ENCODE measurements at places on chromosomes 3 and 15.

DNA sequence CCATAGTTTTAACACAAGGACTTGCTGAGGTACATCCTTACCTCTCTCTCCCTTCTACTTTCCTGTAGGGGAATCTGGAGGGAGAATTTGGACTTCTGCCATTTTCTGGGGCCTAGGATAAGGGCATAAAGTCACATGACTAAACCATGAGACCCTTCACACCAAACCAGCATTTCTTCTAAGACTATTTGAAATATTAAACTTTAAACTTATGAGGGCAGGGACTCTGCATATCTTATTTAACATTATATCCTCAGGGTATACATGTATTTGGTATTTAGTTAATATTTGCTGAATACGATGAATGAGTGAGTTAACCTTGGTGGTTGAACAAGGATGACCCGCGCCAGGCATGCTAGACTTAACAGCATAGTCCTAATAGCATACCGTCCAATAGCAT, 63.4 kb downstream of the USP13 start:
- DNase-seq = no peak

DNA sequence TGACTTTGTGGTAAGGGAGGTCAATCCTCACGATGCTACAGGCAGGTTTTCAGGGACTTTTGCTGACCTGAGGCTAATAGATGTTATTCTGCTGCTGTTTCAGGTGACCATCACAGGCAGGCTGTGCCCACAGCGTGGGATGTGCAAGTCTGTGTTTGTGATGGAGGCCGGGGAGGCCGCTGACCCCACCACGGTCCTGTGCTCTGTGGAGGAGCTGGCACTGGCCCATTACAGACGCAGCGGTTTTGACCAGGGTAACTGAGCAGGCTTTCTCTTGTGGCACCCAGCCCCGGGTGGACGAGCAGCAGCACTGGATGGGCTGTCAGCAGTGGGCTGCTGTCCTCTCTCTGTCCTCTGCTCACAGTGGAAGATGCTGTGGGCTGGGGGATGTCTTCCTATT, 22.0 kb downstream of the FAN1 start:
- no peak for DNase-seq

DNA sequence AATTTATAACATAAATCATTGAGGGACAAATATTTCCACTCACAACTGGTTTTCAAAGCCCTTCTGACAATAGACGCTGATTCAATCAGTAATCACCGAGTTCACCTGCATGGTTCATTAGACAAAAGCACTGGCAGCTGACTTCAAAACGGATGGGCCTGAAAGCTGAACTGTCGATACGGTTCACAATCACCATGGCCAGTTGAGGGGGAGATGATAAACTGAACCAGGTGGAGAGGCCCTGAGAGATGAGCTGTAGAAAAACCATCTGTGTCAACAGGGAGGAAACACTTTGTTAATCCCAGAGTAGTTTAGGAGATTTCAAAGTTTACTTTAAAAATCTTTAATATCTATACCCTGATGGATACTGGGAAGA, 75.0 kb downstream of the PEX5L start:
- no peak for DNase-seq

DNA sequence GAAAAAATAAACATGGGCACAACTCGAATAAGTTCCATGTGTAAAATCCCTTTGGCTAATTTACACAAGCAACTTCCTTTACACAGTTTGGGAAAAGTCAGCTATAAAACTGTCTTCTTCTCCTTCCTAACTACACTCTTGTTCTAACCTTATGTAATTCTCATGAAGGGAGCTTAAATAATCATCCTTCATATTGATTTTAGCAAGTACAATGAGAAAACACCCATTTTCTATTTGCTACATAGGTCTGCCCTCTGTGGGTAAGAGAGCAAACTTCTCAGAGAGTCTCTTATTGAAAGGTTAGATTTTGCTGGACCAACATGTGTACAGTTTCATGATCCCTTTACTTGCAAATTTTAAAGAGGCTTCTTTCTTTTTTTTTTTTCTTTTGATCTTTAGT, 398.5 kb downstream of the ROBO1 start:
- peak; percentile 6 for DNase-seq

DNA sequence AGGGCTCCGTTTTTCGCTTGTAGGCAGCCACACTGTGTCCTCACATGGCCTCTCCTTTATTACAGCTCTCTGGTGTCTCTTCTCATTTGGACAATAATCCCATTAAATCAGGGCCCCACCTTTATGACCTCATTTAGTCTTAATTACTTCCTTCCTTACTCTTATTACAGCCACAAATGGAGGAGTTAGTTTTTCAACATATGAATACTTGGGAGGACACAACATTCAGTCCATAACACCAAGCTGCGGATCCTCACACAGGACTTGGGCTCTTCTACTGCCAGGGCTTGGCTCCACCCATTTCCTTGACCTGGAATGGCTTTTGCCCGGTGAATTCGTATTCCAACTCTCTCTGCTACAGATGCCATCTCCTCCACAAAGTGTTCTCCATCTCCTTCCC, 74.3 kb upstream of the SLC7A14 start:
- DNase-seq = no peak

All from AG10803 (cell line).